ENCODE measurements at places on chromosomes 6 and 20.
A peak's percentile ranks its signal among the peaks of the same experiment; 100 is the strongest.

DNA sequence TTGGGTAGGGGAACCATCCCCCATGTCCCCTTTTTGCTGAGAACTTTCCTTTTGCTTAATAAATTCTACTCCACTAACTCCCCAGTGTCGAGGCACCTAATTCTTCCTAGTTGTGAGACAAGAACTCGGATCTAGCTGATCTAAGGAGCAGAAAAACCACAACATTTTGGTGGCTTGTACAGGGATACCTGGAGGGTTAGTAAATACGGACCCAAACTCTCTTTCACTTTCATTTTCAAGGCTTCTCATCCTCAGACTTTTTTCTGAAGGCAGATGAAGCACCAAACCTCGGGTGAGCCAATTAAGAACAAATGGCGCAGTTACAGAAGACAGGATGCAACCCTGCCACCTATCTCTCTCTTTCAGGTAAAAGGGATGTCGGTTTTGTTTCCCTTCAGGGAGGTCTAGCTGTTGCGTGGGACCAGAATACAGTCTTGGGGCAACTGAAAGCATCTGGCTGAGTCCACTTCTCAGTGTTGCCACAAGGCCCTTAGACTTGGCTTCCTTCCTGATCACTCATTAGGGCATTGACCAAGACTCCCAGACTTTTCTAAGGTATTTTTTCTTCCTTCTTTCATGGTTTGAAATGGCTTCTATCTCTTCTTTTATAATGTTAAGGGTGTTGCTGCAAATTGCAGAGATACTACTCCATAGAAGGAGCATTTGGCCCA lies 11.1 kb upstream of the HTR1B start:
- no peak overlapping the region for H3K27ac ChIP-seq
- no peak overlapping the region for H3K4me3 ChIP-seq
- no peaks in the 10 kb centered on the region for H3K4me1 ChIP-seq
- no peaks in the 10 kb centered on the region for H3K36me3 ChIP-seq

GRCh38 chr6:45930420-45931040 lies 85.1 kb downstream of the CLIC5 start:
- no peaks in the 10 kb centered on the region for H3K36me3 ChIP-seq
- no peak overlapping the region for H3K27ac ChIP-seq
- peaks cover 15% of the 10 kb centered on the region for H3K27me3 ChIP-seq

- H3K4me3 ChIP-seq = no peak overlapping the region
- H3K27me3 ChIP-seq = peaks cover 19% of the 10 kb centered on the region
- no peaks in the 10 kb centered on the region for H3K36me3 ChIP-seq
- H3K4me1 ChIP-seq = no peaks in the 10 kb centered on the region
- H3K27ac ChIP-seq = no peak overlapping the region
- DNase-seq = peak; percentile 34
Observed at GRCh38 chr20:63054103-63054474, 47.3 kb upstream of the BHLHE23 start.

- no peak overlapping the region for H3K27ac ChIP-seq
- no peaks in the 10 kb centered on the region for H3K36me3 ChIP-seq
- H3K4me3 ChIP-seq = no peak overlapping the region
- H3K27me3 ChIP-seq = no peaks in the 10 kb centered on the region
- DNase-seq = no peak
Observed at GRCh38 chr6:141153563-141153962, 979.2 kb upstream of the GJE1 start.

- no peak overlapping the region for H3K27ac ChIP-seq
- no peaks in the 10 kb centered on the region for H3K27me3 ChIP-seq
- no peak overlapping the region for H3K4me3 ChIP-seq
- no peak for DNase-seq
- H3K4me1 ChIP-seq = no peaks in the 10 kb centered on the region
Observed at GRCh38 chr6:108476847-108477430, 83.8 kb upstream of the FOXO3 start.

DNA sequence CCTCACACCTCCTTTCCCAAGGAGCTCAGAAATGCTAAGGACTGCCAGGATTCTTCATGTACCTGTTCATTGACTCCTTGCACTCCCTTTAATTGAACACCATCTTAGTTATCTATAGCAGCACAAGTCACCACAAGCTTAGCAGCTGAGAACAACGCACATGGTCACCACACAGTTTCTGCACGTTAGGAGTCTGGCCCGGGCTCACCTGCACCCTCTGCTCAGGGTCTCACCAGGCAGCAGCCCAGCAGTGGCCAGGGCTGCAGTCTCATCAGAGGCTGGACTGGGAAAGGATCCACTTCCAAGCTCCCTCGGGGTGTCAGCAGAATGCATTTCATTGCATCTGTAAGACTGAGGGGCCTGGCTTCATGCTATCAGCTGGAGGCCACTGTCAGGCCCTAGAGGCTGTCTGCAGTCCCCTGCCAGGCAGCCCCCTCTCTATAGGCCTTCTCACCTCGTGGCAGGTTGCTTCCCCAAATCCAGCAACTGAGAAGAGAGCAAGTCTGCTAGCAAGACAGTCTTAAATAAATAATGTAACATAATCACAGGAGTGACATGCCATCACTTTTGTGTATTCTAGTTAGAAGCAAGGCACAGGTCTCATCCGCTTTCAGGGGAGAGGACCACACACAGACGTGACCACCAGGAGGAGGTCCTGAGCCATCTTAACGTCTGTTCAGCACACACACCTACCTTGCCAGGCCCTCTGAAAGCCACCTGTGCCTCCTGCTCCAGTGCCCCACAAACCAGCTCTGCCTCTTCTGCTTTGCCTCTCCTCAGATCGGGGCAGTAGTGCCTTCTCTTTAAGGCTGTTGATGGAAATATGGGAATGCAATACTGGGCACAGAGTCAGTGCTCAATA lies 165.2 kb upstream of the CST7 start:
- peaks cover 36% of the 10 kb centered on the region for H3K4me1 ChIP-seq
- no peaks in the 10 kb centered on the region for H3K27me3 ChIP-seq
- H3K36me3 ChIP-seq = no peaks in the 10 kb centered on the region
- peak overlapping the region; percentile 17 for H3K27ac ChIP-seq

- no peak overlapping the region for H3K4me3 ChIP-seq
- DNase-seq = peak; percentile 56
- no peaks in the 10 kb centered on the region for H3K36me3 ChIP-seq
- H3K27ac ChIP-seq = no peak overlapping the region
Observed at GRCh38 chr20:58792426-58792825, 58.3 kb downstream of the GNAS-AS1 start.

GRCh38 chr20:41533537-41534136 lies 84.5 kb downstream of the CHD6 start:
- H3K27me3 ChIP-seq = no peaks in the 10 kb centered on the region
- no peak overlapping the region for H3K4me3 ChIP-seq
- no peak overlapping the region for H3K27ac ChIP-seq
- H3K36me3 ChIP-seq = peaks cover 8% of the 10 kb centered on the region
- peaks cover 23% of the 10 kb centered on the region for H3K4me1 ChIP-seq

- no peaks in the 10 kb centered on the region for H3K36me3 ChIP-seq
- H3K4me3 ChIP-seq = no peak overlapping the region
- no peaks in the 10 kb centered on the region for H3K4me1 ChIP-seq
- H3K27ac ChIP-seq = no peak overlapping the region
Observed at GRCh38 chr6:89244241-89244985, 27.3 kb upstream of the GABRR1 start.

DNA sequence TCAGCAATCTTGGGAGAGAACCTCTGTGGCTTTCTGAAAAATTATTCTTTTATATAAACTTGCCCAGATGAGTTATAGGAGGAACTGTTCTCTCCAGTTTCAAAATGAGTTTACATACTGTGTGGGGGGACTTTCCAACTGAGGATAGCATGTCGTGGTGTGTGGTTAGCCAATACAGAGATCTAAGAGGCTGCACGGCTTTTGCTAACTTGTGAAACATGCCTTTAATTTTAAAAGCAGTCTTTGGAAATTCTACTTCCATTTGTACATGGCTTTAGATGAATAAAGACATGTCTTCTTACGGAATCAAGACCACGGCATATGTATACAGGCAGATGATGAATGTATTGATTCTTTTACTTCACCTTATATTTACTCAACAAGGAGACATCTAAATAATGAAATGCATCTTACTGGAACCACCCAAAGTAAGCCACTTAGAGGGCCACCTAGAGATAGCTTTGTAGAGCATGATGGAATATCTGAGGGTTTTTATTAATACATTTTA lies 39.8 kb downstream of the HIVEP1 start:
- H3K4me3 ChIP-seq = no peak overlapping the region
- no peaks in the 10 kb centered on the region for H3K27me3 ChIP-seq

- H3K4me3 ChIP-seq = no peak overlapping the region
- peaks cover 1% of the 10 kb centered on the region for H3K27me3 ChIP-seq
- H3K4me1 ChIP-seq = no peaks in the 10 kb centered on the region
- peaks cover 2% of the 10 kb centered on the region for H3K36me3 ChIP-seq
- H3K27ac ChIP-seq = no peak overlapping the region
Observed at GRCh38 chr6:38326837-38327236, 312.9 kb downstream of the BTBD9 start.

GRCh38 chr6:20362623-20363022 lies 39.1 kb upstream of the E2F3 start:
- H3K4me3 ChIP-seq = no peak overlapping the region
- H3K27ac ChIP-seq = no peak overlapping the region
- H3K4me1 ChIP-seq = no peaks in the 10 kb centered on the region
- H3K36me3 ChIP-seq = no peaks in the 10 kb centered on the region

DNA sequence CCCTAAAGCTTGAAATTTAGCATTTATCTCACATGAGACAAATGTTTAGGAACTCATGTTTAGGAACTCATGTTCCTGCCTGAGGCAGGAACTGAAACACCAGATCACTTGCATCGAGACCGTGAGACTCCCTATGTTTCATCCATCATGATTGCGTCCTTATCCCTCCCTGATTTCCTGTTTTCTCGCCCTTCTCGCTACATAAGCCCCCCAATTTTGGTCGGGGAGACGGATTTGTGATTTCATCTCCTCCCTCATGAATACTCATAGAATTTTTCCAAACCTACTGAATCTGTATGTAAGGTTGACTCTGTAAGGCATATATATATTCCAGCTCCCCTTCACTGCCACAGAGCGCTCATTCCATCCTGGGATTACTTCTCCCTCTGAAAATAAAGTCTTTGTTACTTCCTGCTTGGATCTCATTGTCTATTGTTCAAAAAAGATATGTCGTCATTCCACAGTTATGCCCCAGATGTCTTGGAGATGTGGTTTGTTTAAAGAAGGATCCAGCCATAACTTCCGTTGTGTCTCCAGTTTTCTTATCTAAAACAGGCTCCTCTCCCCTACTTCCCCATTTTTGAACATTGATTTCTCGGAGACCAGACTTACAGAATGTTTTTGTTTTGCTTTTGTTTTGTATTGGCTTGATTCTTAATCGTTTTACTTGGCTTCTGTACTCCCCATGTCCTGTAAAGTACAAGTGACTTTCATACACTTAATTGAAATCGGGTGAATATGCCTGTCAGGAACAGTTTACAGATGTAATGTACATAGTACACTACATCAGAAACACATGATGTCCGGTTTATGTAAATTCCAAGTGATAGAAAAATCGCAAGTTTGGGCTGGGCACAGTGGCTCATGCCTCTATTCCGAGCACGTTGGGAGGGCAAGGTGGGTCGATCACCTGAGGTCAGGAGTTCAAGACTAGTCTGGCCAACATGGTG lies 118.7 kb downstream of the HFE start:
- H3K27me3 ChIP-seq = no peaks in the 10 kb centered on the region
- peaks cover 8% of the 10 kb centered on the region for H3K4me1 ChIP-seq
- DNase-seq = no peak
- H3K27ac ChIP-seq = no peak overlapping the region
- H3K4me3 ChIP-seq = no peak overlapping the region

DNA sequence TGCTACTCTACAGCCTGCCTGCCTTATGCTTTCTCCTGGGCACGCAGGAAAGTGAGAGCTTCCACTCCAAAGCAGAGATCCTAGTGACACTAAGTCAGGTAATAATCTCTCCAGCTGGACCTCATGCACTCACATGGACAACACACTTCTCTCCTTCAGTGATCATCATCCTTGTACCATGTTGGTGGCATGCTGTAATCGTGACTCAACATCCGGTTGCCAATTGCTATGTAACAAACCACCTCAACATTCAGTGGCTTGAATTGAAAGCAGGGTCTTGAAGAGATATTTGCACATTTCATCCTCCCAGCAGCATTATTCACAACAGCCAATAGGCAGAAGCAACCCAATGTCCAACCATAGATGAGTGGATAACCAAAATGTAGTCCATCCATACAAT lies 40.3 kb upstream of the PPP1R3G start:
- DNase-seq = no peak
- H3K36me3 ChIP-seq = peaks cover 11% of the 10 kb centered on the region
- no peak overlapping the region for H3K4me3 ChIP-seq
- H3K27me3 ChIP-seq = no peaks in the 10 kb centered on the region
- no peaks in the 10 kb centered on the region for H3K4me1 ChIP-seq

Measured in chondrocyte (in vitro differentiated cells).